ENCODE measurements at places on chromosomes 1 and 21.
A peak's percentile ranks its signal among the peaks of the same experiment; 100 is the strongest.

DNA sequence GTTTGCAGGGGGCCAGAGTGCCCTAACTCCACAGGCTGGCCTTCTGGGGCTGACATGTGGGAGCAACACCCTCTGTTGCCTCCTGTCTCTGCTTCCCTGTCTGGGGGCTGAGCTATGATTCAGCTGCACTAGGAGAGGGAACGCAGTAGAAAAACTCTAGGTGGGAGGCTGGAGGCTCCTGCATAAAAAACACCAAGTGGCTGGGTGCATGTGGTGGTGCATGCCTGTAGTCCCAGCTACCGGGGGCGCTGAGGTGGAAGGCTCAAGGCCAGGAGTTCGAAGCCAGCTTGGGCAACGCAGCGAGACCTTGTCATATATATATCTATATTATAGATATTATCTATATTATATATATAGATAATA, 5.6 kb downstream of the KIF17 start:
- no peak for DNase-seq

- DNase-seq = no peak
Observed at GRCh38 chr1:34425046-34425445, 248.3 kb downstream of the C1orf94 start.

- no peak for DNase-seq
Observed at GRCh38 chr21:43269957-43270705, 101.3 kb downstream of the CRYAA start.

DNA sequence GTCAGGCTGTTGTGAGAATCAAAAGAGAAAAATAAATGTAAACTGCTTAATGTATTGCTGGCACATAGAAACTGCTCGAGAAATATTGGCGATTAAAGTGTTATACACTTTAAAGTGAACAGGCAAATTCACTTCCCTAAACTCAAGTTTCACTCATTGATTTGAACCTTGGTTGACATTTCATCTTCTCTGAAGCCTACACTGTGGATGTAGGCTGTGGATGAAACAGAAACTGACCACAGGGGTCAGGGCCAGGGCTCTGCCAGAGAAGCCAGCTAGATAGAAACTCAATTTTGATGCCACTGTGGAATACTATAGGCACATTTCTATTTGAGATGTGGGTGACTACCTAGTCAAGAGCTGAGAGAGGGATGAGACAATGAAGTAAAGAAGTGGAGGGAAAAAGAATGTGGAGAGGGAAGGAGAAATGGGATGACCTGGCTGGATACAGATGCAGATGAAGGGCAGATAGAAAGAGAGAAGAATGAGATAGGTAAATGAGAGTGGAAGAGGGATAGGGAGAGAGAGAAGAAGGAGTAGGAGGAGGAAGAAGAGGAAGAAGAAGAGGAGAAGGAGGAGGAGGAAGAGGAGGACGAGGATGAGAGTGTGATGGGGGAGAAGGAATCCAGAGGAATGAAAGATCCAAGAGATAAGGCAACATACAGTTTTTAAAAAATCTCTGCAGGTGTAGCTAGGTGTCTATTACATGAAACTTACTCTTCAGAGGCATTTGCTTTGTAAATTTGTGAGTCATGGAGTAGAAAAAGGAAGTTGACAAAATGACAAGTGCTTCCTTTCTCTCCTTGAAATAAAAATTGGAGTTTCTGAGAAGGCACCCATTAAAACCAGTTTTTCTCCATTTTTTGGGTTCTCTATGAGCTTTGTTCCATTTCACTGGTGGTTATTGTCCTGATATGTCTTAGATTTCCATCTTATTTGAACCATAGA, 17.4 kb upstream of the CD1D start:
- no peak for DNase-seq

DNA sequence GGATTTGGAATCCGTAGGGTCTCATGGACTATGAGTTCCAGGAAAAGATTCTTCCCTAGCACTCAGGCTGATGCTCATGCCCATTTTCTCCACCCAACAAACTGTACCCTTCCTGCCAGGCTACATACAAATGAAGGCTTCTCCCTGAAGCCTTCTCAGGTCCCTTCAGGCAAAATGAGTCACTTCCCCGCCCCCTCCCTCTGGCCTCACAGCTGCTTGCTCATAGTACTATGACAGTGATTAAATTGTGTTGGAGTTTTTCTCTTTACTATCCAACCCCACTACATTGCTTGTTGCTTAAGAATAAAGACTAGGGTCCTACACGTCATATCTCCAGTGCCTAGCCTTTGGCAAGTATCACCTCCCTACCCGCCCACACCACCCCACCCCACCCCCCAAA, 207.6 kb upstream of the NFIA start:
- DNase-seq = peak; percentile 81

DNA sequence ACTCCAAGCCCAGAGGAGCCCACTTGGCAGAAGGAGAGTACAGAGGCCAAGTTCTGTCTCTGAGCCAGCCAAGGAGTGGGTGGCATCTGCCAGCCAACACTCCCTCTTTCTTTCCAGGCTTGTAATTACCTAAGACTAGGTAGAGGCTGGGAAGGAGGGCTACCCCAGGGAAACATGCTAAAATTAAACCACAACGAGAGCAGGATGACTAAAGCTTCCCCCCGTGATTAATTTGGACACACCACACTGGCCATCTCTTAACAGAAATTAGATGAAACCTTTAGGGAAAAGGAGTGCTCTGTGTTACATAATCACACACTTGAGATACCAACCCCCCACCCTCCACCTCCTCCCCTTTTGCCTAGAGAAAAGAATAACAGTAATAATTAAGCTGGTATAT, 102.1 kb upstream of the ZC3H12A start:
- no peak for DNase-seq

DNA sequence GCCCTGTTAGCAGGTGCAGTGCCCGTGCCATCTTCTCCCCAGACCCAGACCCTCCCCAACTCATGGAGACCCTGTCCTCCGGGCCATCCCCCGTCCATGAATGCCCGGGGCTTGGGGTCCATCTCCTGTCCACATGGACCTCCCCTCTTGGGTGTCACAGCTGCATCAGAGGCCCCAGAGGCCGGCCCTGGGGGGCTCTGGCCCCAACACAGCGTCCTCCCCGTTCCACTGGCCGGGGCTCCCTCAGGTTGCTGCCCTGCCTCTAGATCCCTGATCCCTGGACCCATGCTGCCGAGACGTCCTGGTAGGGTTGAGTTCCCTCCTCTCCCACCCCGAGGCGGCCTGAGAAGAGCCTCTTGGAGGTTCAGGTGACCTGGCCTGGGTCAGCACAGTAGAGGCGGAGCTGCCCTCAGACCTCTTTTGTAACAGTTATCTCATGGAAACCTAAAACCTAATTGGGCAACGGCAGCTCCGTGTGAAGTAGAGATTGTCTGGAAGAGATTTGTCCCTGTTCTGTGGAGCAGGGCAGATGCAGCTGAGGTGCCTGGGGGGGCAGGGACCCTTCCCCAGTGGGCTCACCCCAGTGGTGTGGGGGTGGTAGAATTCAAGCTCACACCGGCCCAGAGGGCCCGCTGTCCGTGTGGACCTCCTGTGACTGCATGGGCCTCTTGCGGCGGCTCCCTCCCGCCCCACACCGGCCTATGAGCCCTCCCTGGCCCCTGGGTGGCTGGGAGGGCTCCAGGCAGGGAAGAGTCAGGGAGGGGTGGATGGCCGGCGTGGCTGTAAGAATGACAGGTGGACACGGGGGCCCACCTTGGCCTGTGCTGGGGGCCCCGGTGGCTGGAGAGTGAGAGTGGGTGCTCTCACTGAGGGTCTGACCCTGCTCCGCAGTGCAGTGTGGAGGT, 56.1 kb downstream of the SKI start:
- DNase-seq = no peak

GRCh38 chr1:236619398-236619797, 15.1 kb upstream of the HEATR1 start:
- peak; percentile 8 for DNase-seq

DNA sequence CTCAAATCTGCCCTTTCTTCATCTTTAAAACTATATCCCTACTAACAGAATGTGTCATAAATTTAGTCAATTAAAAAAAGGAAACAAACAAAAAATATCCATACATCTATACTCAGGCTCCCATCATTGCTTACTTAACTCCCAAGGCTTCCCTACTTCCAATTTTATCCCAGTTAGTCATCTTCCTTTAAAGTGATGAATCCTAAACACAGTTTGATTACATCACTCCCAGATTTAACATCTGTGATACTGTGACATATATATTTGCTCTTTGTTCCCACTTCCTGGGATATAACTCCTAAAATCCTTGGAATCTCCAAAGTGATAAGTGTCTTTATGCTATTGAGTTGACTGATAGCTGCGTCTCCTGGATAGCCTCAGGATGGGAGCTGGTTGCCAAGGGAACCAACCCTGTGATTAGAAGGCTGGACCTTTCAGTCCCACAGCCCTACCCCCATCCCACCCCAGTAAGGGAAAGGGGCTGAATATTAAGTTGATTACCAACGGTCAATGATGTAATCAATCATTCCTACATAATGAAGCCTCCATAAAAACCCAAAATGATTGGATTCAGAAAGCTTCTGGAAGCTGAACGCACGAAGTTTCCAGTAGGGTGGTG, 21.6 kb downstream of the GLMN start:
- DNase-seq = peak; percentile 61

DNA sequence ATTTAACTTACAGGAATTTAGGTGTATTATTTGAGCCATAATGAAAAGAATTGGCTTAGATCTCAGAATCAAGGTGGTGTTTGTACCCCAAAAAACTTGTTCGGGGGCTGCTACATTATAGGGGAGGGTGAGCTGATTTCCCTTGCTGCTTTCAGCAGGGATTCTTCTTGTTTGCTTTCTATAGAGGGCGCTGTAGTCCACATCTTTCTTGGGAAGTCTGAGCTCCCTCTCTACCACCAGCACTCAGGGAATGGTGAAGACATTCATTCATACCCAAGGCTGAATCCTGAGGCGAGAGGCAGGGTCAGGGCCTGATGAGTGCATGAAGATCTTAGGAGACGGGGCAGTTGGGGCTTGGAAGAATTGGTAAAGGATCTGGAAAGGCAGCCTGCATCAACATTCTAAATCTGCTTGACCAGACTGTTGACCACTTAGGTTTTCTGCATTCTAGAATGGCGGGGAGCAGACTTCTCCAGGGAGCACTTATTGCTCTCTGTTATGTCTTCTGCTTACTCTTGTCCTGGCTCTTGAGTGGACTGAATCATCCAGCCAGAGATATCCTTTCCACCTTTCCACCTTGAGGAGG, 18.9 kb downstream of the SPATA46 start:
- peak; percentile 74 for DNase-seq

GRCh38 chr1:63545780-63546179, 22.5 kb downstream of the EFCAB7 start:
- DNase-seq = peak; percentile 64

DNA sequence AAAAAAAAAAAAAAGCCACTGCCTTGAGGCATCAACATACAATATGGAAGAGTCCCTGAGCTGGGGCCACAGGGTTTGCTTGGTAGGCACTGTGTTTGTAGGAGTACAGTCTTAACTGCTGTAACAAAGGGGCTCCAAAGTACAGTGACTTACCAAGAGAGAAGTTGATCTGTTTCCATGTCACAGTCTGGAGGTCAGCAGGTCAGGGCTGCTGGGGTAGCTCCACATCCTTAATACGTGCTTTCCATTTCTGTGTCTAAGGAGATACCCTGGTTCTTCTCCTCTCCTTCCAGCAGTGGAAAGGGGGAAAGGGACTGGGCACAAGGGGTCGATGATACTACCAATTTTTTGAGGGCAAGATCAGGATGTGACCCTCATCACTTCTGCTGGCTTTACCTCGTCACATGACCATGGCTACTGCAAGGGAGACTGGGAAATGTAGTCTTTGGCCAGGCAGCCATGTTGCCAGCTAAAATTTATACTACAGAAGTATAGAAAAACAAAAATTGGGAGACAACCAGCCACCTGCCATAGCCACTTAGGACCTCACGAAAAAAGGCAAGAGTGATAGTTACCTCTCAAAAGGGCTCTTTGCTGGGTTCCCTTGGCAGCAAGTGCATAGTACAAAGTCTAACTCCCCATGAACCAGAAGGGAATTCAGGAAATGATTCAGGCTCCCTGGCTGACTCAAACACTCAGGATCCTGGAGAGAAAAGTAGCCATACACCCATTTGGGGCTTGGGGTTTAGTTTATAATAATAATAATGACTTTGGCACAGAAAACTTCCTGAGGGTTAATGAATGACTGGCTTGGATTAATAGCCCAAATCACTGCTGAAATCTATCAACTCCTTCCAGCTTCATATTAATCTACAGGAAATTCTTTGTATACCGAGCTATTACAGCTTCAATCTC, 52.7 kb upstream of the ATP5PO start:
- peak; percentile 85 for DNase-seq

- peak; percentile 72 for DNase-seq
Observed at GRCh38 chr1:32291145-32291707, 657 bp upstream of the HDAC1 start.

GRCh38 chr1:65971547-65971946, 178.9 kb downstream of the PDE4B start:
- peak; percentile 56 for DNase-seq

- DNase-seq = no peak
Observed at GRCh38 chr1:31366796-31367195, 6.1 kb downstream of the FABP3 start.

GRCh38 chr1:159208175-159208825, 3.6 kb downstream of the ACKR1 start:
- DNase-seq = no peak

- no peak for DNase-seq
Observed at GRCh38 chr1:220298470-220299205, 26.4 kb upstream of the RAB3GAP2 start.

DNA sequence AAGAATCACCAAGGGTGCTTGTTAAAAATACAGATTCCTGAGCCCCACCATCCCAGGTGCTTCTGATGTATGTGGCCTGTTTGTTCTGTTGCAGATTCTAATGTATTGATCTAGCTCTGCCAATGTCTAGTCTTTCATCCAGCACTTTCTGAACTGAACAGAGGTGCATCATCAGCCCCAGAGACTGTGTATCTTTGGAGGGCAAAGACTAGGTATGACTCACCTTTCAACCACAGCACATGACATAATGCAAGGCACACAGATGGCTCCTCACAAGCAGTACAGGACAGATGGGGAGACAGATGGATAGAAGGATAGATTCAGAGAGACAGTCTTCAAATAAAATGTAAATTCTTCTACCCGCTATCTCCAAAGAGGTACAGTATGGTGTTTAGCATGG, 32.3 kb downstream of the CD58 start:
- peak; percentile 73 for DNase-seq

- peak; percentile 60 for DNase-seq
Observed at GRCh38 chr1:230125640-230126528, 58.8 kb downstream of the GALNT2 start.

DNA sequence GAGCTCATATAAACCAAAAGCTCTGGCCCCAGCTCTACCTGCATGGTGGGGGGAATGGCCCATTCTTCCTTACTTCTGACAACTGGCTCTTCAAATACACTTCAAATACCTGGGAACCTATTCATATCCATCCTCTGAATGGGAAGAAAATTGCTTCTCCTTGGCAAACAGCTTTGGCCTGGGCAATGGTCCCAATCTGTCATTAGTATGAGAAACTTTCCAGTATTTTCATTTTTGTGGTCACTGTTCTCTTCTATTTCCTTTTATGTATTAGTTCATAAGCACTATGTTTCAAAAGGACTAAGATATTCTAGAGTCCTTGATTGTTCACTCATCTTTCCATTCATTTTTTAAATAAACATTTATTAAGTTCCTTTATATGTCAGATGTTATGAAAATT, 5.2 kb upstream of the HSD3B2 start:
- peak; percentile 60 for DNase-seq

Data from GM23248 (cell line).